ENCODE measurements at places on chromosomes 5 and 9.

- DNase-seq: no peak
Measured at GRCh38 chr5:43648499-43649124, 45.6 kb downstream of the NNT start.

- no peak for DNase-seq
Measured at GRCh38 chr5:113217619-113218184, 217.1 kb downstream of the TSSK1B start.

GRCh38 chr9:111598733-111599091 is 735 bp downstream of the PTGR1 start:
- DNase-seq: no peak

DNA sequence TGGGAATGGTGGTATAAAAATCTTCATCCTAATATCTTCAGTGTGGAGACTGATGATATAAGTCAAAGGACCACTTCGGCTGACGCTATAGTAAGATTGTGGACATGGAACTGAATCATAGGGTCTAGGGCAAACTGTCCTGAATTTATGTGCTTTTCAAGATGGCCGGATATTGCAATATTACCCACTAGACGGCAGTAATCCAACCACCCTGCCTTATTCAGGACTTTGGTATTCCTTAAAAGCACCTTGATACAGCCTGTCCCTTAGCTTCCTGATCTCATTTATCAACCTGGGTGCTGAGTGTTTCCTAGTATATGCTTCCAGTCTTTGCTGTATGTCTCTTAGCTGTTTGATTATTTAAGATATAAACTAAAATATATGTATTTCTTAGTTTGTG is 71.2 kb upstream of the COX7C start:
- no peak for DNase-seq

Measured in anterior cingulate cortex (tissue), 58 donors.